ENCODE measurements at places on chromosomes 2 and 18.

GRCh38 chr18:79610461-79611039 lies 69.1 kb upstream of the CTDP1 start:
- no peak for DNase-seq

DNA sequence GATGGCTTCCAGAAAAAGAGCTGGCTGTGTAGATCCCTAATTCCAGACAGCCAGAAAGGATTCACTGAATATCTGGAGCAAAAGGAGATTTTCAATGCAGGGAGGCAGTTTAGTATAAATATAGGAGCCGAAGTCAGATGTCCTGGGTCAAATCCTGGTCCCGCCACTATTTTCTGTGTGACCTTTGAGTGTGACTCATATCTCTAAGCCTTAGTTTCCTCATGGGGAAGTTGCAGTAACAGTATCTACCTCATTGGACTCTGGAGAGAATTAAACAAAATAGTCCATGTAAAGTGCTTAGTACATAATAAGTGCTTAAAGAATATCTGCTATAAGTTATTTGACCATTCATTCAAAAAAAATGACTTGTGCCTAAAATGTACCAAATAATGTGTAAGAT lies 52.1 kb upstream of the ITGA6 start:
- DNase-seq: peak; percentile 67

DNA sequence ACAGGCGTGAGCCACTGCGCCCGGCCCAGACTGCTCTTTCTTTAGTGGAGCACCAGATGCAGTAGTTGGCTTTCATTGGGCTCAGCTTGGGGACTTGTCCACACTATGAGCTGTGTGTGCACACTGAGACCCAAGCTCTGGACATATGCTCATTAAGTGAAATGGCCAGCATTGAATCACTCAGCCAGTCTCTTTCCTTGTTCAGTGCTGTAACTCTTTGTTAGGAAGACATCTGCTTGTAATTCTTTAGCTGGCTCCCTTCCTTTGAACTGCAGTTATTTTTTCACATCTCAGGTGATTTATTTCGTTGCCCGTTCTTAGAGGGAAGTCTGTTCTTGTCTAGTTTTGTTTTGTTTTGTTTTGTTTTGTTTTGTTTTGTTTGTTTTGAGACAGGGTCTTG lies 70.5 kb downstream of the CAB39 start:
- DNase-seq: no peak

GRCh38 chr2:190607657-190608357 lies 41.1 kb upstream of the NAB1 start:
- no peak for DNase-seq

GRCh38 chr18:26181343-26181826 lies 44.9 kb upstream of the TAF4B start:
- no peak for DNase-seq

DNA sequence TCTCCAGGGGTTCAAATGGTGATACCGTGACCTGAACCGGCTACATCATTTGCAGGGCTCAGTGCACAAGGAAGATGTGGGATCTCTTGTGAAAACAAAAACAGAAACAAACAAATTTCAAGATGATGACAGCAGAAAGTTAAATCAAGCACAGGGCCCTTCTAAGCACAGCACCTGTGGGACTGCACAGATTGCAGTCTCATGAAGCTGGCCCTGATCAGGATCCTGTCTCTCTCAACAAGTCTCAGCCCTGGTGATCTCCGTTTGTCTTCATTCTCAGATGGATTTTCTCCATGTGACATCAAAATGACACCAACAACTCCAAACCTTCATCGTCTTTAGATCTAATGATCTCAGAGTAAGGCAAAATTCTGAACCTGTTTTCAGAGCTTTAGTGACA lies 39.7 kb downstream of the LTBP1 start:
- no peak for DNase-seq

- no peak for DNase-seq
Observed at GRCh38 chr2:127093648-127094210, 13.2 kb downstream of the BIN1 start.

DNA sequence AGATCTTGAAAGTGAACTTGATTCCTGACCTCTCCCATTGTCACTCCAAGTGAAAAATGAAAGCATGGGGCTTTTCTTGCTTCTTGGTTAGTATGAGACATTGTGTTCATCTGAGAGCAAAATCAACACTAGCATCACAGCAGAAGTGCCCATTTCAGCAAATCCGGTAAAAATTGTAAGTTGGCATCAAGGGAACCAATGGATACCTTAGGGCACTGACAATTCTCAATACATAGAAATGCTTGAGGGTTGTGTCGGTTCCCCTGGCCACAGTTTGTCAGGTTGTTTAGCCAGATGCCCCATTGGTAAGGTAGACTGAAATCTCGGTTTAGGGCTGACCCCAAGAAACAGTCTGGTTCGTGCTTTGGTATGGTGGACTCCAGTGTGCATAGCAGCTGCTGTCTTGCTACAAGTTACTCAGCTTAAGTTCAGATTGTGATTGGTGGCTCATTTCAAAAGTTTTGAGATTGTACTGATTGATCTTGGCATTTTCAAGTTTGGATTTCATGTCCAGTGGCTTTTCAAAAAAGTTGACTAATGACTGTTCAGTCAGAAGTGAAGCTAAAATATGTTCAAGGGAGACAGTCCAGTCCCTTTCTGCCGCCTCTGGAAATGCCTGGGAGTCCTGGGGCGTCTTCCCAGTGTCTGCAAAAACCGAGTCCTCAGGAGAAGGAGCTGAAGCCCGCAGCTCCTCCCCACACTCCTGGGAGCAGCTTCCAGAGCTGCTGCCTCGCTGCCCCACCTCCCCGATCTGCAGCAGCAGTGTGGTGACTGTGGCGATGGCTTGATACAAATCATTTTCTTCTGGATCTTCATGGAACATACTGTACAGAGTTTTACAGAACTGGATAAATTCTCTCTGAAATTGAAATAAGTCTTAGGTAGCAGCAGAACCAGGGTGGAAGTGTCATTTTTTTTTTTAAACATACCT lies 5.6 kb downstream of the RPL31 start:
- peak; percentile 40 for DNase-seq

DNA sequence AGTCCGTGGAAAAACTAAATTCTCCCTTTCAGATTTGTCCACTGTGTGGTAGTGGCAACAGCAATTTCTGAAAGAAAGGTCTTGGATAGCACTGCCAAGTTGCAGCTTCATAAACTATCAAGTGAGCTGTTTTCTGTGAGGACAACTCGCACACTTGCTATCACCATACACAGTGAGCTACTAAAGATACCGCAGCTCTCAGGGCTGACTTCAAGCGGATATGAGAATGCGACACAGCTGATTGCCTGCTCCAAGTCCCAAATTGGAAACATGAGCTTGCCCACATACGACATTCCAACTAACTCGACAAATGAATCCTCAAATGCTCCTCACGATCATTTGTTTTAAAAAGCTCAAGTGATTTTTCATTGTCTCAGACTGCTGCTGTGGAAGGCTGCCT lies 46.2 kb downstream of the E2F6 start:
- DNase-seq: no peak

DNA sequence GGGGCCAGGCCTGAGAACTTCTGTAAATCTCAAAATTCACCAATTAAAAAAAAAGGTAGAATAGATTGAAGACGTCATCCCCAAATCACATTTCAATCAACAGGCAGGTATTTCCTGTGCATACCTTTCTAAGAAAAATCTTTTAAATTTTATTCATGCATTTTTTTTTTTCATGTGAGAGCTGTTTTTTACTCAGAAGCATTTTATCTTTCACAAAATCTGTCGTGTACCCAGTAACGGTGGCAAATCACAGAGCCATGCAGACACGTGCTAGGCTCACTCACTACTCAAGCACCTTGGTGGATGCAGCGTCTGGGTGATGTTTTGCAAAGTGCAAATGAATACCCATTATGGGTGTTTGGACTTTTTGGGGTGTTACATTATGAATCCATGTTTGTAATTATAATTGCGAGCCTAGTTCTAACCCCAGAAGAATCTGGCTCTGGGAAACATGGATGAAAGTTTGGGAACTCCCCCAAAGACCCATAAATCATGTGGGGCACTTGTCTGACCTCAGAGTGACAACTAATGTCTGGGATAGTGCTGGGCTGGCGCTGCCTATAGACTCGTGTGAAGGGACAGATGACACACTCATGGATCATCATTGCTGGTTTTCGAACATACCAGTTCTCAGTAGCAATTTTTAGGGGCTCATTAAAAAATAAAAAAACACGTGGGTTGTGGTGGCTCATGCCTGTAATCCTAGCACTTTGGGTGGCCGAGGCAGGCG lies 335.2 kb downstream of the LPIN1 start:
- no peak for DNase-seq

DNA sequence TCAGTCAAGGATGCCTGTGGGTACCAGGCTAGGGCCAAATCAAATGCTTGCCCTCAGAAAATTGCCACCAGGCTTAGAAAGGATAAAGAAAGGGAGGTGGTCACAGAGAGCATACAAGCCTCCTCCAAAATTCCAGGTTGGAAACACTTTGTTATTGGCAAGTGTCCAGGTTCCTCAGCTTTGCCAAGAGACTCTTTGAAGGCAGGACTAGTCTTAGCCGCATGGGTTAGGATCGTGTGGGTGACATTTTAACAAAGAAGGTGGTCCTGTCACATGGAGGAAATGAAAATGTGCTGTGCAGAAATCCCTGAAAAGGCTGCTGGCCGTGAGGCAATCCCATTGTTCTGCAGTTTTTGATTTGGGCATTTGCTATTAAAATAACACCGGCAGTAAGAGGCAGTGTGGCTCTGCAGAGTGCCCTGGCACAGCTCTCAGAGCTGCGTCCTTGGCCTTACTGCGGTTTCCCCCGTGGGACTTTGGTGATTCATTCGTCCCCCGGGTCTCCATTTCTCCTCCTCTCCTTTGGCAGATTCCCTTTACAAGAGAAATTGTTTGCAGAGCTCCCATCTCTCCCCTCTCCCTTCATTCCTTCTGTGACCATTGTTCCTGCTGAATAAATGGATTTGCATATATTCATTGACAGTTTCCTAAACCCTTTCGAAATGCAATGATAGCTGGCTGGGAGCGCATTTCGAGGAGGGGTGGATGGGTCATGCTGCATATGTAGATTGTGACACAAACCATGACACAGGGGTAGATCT lies 187.3 kb downstream of the VAPA start:
- peak; percentile 80 for DNase-seq

- DNase-seq: no peak
Observed at GRCh38 chr2:210277133-210277532, 37.8 kb downstream of the MYL1 start.

GRCh38 chr2:100186126-100186525 lies 43.7 kb upstream of the AFF3 start:
- no peak for DNase-seq

- no peak for DNase-seq
Observed at GRCh38 chr2:195633974-195634373, 23.1 kb upstream of the SLC39A10 start.
